Stimulated activated CD4-positive, alpha-beta T cell treated with anti-CD3 and anti-CD28 coated beads, Interleukin-1b, Interleukin-23, amount 100 ng/mL, for 48 hours (primary cell): ENCODE measurements at places on chromosomes 6 and 20.

GRCh38 chr6:105193647-105194046 lies 13.8 kb upstream of the POPDC3 start:
- DNase-seq = no peak

- DNase-seq = no peak
These were observed 44.9 kb downstream of the ADAT2 start for GRCh38 chr6:143405373-143406154.

- no peak for DNase-seq
These were observed 39.9 kb upstream of the TAB2 start for GRCh38 chr6:149277621-149278020.

DNA sequence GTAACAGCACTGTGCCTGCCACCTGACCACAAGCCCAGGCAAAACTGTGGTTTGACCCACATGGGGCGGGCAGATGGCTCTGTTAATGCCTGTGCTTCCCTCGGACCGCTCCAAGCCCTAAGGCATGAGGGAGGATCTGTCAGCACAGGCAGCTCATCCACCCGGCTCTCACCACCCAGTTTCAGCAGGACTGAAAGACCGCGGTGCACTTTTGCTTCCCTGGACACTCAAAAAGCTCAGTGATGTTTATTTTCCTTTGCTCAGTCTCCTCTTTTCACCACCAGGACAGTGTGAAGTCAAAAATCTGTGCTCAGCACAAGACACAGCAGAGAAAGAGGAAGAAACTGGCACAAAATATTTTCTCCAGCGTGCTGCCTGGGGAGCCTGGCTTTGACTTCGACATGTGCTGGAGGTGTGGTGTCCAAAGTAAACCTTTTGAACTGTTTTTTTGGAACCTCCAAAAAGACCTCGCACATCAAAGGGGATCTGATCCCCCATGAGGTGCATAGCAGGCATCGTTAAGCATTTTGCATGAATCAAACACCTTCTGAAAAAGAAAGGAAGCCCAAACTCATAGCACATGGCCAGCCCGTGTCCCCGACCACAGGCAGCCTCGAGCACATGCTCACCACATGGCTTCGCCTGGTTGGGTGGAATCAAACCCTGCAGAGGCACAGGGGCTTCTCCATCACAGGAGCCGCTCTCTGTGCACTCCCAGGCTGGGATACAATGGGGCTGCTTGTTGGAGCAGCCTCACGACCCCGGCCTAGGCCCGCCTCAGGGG lies 441.7 kb upstream of the JARID2 start:
- no peak for DNase-seq

DNA sequence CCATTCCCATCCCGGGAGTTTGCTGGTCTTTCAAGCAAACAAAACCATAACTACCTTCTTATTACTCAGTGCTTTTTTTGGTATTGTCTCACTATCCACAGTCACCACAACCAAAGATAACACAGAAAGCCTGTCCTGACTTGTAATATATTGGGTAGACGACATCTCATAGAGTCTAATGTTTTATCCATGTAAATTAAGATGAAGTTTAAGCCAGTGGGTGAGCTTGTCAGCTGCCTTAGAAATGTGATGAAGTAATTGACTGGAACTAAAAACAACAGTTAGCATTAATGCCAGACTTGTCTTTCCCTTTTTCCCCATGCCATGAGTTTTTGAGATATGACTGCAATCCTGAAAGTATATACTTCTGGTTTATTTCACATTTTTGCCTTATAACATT lies 282.7 kb upstream of the PRDM1 start:
- no peak for DNase-seq

- no peak for DNase-seq
These were observed 16.2 kb downstream of the FOXC1 start for GRCh38 chr6:1625794-1626435.

- no peak for DNase-seq
These were observed 462.5 kb downstream of the CDH26 start for GRCh38 chr20:60420676-60421229.

GRCh38 chr20:61855286-61855685 lies 210.4 kb downstream of the TAF4 start:
- no peak for DNase-seq

DNA sequence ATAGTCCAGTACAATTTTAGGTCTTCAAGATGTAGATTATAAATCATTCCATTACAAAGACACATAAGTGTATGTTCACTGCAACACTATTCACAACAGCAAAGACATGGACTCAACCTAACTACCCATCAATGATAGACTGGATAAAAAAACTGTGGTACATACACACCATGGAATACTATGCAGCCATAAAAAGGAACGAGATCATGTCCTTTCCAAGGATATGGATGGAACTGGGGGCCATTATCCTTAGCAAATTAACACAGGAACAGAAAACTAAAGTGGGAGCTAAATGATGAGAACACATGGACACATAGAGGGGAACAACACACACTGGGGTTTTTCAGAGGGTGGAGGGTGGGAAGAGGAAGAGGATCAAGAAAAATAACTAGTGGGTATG lies 6.3 kb downstream of the RTN4IP1 start:
- DNase-seq = no peak

DNA sequence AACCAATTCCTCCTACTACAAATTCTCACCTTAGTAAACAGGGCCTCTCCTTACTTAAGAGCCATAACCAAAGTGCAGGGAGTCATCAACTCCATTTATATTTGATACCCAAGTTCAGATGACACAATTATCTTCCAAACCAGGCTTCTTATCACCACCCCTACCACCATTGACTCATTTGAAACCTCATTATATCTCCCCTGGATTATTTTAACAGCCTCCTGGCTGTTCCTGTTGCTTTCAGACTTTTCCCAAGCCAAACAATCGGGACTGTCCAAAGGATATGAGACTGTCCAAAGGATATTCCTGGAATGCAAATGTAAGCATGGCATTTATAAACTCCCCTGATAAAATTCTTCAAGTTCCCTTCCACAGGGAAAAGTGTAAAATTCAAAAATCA lies 394.3 kb downstream of the MAFB start:
- DNase-seq = no peak

GRCh38 chr6:4320860-4321259 lies 185.5 kb upstream of the ECI2 start:
- no peak for DNase-seq

GRCh38 chr6:157221049-157221816 lies 102.1 kb downstream of the TMEM242 start:
- peak; percentile 91 for DNase-seq

GRCh38 chr20:48875233-48875913 lies 46.1 kb upstream of the ARFGEF2 start:
- no peak for DNase-seq

DNA sequence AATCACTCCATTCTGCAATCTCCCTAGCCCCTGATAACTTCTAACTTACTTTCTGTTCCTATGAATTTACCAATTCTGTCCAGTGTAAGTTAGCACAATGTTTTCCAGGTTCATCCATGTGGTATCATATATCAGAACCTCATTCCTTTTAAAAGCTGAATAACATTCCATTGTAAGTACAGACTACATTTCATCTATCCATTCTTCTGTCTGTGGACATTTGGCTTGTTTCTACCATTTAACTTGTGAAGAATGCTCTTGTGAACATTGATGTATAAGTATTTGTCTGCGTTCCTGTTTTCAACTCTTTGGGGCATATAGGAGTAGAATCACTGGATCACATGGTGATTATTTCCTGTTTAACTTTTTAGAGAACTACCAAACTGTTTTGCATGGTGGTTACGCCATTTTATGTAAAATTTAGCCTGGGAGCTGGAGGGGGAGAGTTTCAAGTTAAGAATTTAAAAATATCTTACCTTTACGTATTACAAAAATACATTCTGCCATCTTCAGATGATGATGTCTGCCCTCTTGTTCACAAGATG lies 156.5 kb downstream of the BTBD3 start:
- DNase-seq = no peak

DNA sequence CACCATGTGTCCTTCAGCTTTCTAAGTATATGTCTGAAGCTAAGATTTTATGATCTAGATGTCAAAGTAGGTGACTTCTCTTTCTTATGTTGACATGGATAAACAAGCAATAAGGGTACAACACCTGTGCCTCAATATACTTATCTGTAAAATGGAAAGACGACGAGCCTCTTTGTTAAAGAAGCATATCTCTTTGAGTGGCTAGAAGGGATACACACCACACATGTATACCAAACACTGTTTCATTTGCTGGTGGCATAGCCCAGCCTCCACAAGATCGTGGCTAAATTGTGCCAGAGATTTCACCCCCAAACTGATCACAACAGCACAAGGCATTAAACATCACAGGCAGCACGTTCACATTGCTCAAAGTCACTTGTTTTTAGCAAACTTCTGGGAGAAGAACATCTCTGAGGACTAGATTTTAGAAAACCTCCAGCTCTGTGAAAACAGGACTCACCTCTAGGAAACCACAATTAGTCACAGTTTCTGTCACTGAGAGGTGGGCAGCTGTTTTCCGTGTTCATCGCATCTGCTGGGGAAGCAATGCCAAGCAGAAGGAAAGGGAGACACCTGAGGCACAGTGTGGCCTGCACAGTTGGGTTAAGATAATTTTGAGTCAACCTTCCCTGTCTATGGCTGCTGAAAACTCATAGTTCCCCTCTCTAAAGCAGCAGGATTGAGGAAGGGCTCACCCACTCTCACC lies 263.0 kb upstream of the PLCB4 start:
- no peak for DNase-seq

DNA sequence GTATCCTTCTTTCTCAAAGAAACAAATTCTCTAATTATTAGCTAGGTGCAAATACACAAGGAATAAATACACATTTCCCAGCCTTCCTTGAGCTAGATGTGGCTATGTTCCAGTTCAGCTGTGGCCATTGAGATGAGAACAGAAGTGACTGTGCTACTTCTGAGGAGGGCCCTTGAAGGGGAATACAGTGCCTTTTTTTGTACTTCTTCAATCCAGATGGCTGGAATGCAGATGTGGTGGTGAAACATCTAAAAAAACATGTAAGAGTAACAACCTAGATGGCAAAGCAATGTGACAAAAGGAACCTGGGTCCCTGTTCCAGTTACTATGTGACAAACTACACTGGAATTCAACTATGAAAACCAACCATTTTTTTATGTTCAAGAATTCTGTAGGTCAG lies 115.4 kb upstream of the DST start:
- DNase-seq = no peak

DNA sequence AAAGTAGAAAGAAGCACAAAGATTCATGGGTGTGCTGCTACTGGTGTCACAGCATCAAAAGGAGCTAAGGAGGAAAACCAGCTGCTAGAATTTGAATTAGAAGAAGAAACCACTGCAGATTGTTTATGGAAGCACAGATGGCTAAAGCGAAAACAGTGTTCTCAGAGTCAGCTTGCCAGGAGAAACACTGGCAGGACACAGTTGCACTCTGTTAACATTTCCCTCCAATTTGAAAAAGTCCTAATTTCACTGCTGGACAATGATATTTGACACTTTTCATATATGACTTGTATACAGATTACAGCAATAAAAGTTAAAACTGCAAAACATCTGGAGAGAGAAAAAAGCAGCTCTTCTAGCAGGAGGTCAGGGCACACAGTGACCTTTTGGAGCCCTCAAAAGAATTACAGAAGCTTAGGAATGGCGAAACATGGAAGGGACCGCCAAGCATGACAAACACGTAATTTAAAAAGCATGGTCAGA lies 314.5 kb downstream of the COL12A1 start:
- DNase-seq = no peak

DNA sequence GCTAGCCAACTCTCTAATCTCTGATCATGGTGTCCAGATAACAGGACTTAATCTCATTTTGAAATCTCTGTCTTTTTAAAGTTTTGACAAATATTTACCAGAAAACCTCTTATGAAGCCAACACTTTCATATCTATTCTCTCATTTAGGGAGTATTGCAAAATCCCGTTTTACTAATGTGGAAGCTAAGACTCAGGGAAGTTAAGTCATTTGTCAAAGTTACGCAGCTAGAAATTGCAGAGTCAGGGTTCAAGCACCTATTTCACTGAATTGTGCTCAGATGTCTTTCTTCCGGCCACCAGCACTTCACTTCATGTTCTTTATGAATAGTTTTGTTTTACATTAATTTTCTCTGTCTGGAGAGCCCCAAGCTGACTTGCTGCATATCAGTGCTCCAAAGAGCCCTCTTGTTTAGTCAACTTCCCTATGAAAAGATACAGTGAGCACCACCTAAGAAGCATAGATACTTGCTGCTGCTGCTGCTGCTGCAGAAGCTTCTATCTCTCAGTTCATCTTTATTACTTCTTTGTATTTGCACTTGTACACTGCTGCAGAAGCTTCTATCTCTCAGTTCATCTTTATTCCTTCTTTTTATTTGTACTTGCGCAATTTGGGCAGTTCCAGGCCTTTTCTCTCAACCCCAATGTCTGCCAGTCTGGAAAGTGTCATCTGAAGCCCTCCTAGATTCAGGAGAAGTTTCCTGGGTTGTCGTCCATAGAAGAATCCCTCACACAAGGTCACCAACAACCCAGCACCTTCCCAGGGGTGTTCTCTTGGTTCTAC lies 329.7 kb downstream of the MAFB start:
- no peak for DNase-seq

DNA sequence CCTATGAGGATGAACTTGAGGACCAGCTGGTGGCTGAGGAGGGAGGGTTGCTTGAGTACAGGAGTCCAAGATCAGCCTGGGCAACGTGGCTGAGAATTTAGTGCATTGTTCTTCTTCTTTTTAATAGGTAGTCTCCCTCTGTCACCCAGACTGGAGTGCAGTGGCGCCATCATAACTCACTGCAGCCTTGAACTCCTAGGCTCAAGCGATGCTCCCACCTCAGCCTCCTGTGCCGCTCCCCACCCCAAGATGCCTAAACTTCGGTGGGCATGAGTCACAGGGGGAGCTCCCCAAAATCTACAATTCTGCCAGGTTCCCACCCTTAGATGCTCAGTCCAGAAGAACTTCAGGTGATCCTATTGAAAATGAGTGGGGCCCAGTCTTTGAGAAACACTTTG lies 21.4 kb downstream of the FAM50B start:
- DNase-seq = no peak

GRCh38 chr20:21456207-21456606 lies 57.7 kb downstream of the NKX2-2 start:
- no peak for DNase-seq

DNA sequence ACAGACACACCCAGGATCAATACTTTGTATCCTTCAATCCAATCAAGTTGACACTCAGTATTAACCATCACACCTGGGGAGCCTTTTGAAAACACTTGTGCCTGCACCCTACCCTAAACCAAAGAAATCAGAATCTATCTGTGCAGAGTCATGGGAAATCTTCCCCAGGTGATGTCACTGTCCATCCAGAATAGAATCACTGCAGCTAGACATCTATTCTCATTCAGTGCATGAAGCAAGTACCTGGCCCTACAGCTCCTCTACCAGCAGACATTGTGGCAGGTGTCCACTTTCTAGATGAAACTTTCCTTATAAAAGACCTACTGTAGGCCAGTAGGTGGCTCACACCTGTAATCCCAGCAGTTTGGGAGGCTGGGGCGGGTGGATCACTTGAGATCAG lies 262.4 kb upstream of the MARCKS start:
- no peak for DNase-seq

GRCh38 chr6:29236060-29236459 lies 65.4 kb downstream of the OR2J2 start:
- DNase-seq = no peak

GRCh38 chr20:11978496-11978895 lies 60.8 kb downstream of the BTBD3 start:
- DNase-seq = no peak
